ENCODE measurements at places on chromosomes 7 and 10. TPM values are rescaled to one million over a fixed set of nuclear protein-coding genes. Genes with fewer than 3 reads are reported as not detected.

The COX15 gene
- 33.3 TPM for total RNA-seq

The FAM25A gene
- not detected for total RNA-seq

The SORCS1 gene
- total RNA-seq, result not detected

The TMEM270 gene
- total RNA-seq, result not detected

The NUDT13 gene
- 0.30 TPM for total RNA-seq

The HGF gene
- total RNA-seq, result 83.4 TPM

The C10orf95 gene
- total RNA-seq, result not detected

The PDLIM1 gene
- total RNA-seq, result 7.9 TPM

The PLXDC2 gene
- 19.0 TPM for total RNA-seq

The KLF14 gene
- under 0.01 TPM for total RNA-seq

The FEZF1 gene
- not detected for total RNA-seq

The TSPAN33 gene
- 1.2 TPM for total RNA-seq

The USP6NL gene
- total RNA-seq, result 7.7 TPM

The BICC1 gene
- 21.9 TPM for total RNA-seq

The CNNM1 gene
- 0.14 TPM for total RNA-seq

The DENND2A gene
- under 0.01 TPM for total RNA-seq

The THAP5 gene
- total RNA-seq, result 22.6 TPM

The SFMBT2 gene
- 0.14 TPM for total RNA-seq

The HDAC9 gene
- 3.3 TPM for total RNA-seq

The PRSS37 gene
- total RNA-seq, result not detected

The ELMO1 gene
- under 0.01 TPM for total RNA-seq

The GSTO1 gene
- total RNA-seq, result 158 TPM

The AKR1D1 gene
- total RNA-seq, result not detected

The ZNF107 gene
- 3.9 TPM for total RNA-seq

The FKBP9 gene
- 320 TPM for total RNA-seq

The ACHE gene
- 0.30 TPM for total RNA-seq

The COL26A1 gene
- total RNA-seq, result not detected

The SPDYE16 gene
- not detected for total RNA-seq

The ZNF503 gene
- total RNA-seq, result 7.7 TPM

The SPDYE1 gene
- total RNA-seq, result not detected

The SUN3 gene
- total RNA-seq, result not detected

The MYPN gene
- total RNA-seq, result under 0.01 TPM

The TUBAL3 gene
- not detected for total RNA-seq
